ENCODE measurements at places on chromosomes 7 and 10.

- no peak for DNase-seq
Observed at GRCh38 chr10:22148961-22149360, 68.9 kb downstream of the EBLN1 start.

GRCh38 chr10:119305860-119306513 lies 98.6 kb downstream of the GRK5 start:
- peak; percentile 88 for DNase-seq

DNA sequence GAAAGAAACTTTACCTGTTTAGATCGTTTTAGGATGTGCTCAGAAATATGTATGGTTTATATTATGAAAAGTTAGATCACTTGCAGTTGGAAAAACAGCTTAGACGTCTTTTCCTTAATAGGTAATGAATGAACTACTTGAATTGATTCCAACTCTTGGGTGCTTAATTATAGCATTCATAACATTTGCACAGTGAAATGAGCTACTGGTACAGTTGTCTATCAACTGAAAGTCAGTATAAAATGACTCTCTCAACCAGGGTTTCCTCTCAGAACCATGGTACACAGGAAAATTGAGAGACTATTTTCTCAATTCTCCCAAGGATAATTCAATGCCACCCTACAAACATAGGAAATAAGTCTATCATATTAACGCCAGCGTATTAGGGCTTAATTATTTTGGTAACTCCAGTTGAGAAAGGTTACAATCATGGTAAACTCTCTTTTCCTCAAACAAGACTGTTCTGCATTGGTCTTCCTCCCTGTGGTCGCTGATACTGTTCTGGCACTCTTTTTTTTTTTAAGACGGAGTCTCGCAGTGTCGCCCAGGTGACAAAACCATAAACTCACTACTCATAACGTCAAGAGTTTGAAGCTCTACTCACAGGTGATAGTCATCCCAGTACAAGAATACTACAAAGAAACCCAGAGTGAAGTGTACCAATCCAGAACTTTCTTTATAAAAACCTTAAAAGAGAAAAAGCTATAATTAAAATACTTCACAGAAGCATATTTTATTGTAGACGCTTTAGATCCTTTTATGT lies 2.0 kb downstream of the ANLN start:
- no peak for DNase-seq

- no peak for DNase-seq
Observed at GRCh38 chr7:140677496-140677895, 4.8 kb downstream of the ADCK2 start.

DNA sequence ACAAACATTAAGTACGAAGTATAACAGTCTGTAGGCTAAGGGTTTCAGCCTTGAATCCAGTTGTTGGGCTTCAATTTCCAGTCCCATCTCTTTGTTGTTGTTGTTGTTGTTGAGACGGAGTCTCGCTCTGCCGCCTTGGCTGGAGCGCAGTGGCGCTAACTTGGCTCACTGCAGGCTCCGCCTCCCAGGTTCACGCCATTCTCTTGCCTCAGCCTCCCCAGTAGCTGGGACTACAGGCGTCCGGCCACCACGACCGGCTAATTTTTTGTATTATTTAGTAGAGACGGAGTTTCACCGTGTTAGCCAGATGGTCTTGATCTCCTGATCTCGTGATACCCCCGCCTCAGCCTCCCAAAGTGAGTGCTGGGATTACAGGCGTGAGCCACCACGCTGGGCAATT lies 464.9 kb downstream of the ANKRD7 start:
- no peak for DNase-seq

GRCh38 chr7:65960351-65961074 lies 21.5 kb downstream of the GUSB start:
- DNase-seq = no peak

- no peak for DNase-seq
Observed at GRCh38 chr10:52665821-52666220, 106.8 kb downstream of the MBL2 start.

GRCh38 chr7:100124301-100125230 lies 2.2 kb upstream of the MBLAC1 start:
- no peak for DNase-seq

GRCh38 chr10:123429706-123430221 lies 236.4 kb upstream of the GPR26 start:
- no peak for DNase-seq

DNA sequence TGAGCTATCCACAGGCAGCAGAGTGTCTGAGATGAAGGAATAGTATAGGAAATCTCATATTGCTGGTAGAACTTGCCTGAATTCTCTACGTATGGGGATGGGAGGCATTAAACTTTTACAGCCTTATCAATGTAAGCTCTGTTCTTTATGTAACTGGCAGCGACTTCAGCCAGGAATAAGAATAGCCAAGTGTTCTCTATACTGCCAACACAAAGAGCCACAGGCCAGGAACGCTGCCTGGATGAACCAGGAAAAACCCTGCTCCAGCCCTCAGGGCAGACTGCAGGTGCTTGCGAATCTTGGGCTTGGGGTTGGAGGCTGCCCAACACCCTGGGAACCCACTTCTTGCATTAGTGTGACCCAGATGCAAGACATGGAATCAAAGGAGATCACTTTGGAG lies 6.1 kb upstream of the OLAH start:
- no peak for DNase-seq

- no peak for DNase-seq
Observed at GRCh38 chr10:58951746-58952145, 224.7 kb upstream of the PHYHIPL start.

GRCh38 chr10:15789793-15790525 lies 70.2 kb upstream of the ITGA8 start:
- DNase-seq = no peak

GRCh38 chr7:57646901-57647246 lies 196.9 kb downstream of the ZNF716 start:
- DNase-seq = no peak

- no peak for DNase-seq
Observed at GRCh38 chr10:116281775-116282174, 8.8 kb upstream of the GFRA1 start.

- peak; percentile 91 for DNase-seq
Observed at GRCh38 chr7:47945261-47946015, 2.8 kb downstream of the PKD1L1 start.

DNA sequence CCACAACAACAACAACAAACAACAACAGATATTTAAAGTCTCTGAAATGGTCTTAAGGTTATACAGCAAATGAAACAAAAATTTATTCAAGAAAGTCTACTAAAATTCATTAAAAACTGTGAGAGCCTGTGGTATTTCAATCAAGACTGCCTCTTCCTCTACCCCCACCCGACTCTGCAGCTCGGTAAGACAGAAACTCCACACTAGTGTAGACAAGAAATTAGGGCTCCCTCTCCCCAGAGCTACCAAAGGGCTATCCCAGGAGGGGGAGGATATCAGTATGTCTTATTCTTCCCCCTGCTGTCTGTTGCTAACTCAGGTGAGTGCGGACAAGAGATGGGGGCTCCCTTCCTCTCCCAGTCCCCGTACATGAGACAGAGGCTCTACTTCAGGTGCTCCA lies 71.0 kb upstream of the TMEM140 start:
- DNase-seq = no peak

- peak; percentile 6 for DNase-seq
Observed at GRCh38 chr7:47343061-47343455, 238.9 kb downstream of the TNS3 start.
